ENCODE measurements at places on chromosomes 1 and 21.

- DNase-seq = no peak
Measured at GRCh38 chr1:197927908-197928665, 10.9 kb downstream of the LHX9 start.

- no peak for DNase-seq
Measured at GRCh38 chr1:247825362-247825761, 1.4 kb upstream of the OR14A16 start.

GRCh38 chr1:162384116-162384515 is 2.6 kb downstream of the C1orf226 start:
- DNase-seq = no peak

DNA sequence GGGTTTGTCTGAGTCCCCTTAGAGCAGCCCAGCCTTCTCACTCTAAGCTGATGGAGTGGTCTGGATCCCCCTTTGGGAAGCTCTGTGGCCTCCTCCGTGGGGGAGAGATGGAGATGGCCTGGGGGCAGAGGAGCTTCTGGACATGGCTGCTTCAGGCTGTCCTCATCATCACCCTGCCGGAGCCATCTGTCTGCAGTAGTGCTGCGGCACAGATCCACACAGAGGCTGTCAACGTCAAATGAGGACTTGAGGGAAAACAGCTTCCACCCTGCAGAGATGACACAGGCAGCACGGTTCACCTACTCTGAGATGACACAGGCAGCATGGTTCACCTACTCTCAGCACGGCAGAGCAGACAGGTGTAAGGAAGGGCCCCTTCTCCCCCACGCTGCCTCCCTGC is 134.3 kb downstream of the IGSF21 start:
- DNase-seq = no peak

GRCh38 chr1:234515411-234515810 is 36.4 kb upstream of the TARBP1 start:
- DNase-seq = no peak

- no peak for DNase-seq
Measured at GRCh38 chr1:59393211-59394180, 96.6 kb downstream of the FGGY start.

- DNase-seq = no peak
Measured at GRCh38 chr1:168312718-168313604, 32.3 kb downstream of the TBX19 start.

GRCh38 chr1:25690396-25690956 is 73.9 kb downstream of the MAN1C1 start:
- DNase-seq = no peak

DNA sequence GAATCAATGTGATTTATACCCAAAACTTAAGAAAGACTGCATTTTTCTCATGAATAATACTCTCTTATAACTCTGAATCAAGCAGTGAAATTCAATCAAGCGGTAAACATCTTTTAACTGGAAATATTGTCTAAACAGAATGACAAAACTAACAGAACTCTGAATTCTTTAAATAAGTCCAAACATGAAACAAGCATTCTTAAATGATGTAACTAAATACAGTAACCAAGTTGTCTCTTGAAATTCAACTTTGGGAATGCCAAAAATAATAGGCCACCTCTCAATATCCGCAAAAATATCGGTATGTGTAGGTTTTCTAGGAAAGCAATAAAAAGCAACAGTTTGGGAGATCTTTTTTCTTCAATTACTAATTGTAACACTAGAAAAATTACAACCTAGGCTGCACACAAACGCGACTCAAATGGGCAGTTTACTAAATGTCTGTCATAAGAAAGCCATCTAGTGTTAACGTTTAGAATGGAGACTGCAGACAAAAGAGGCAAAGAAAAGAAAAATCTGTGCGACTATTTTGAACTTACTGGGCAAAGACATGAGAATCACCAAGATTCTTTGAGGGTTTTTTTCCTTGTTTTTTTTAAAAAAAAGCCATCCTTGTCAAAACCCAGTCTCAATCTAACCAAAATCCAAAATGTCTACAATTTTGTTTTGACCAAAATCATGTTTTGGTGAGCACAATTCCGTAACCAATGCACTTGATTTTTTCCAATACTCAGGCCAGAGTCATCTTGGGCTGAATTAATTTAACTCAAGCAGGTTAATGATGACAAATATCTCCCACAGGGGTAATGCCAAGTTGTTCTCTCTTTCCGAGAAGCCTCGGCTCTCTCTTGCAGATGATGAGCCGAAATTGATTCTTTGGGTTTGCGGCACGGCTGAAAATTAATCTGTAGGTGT is 1.3 kb downstream of the SIPA1L2 start:
- DNase-seq = no peak

GRCh38 chr1:246617768-246618167 is 51.5 kb downstream of the CNST start:
- no peak for DNase-seq

GRCh38 chr1:169509354-169509753 is 23.6 kb upstream of the SLC19A2 start:
- DNase-seq = no peak

- no peak for DNase-seq
Measured at GRCh38 chr1:104945406-104945805, 1195.7 kb downstream of the AMY1C start.

- no peak for DNase-seq
Measured at GRCh38 chr1:169586067-169586394, 250 bp downstream of the F5 start.

GRCh38 chr1:192974701-192975100 is 84.5 kb downstream of the UCHL5 start:
- DNase-seq = no peak

DNA sequence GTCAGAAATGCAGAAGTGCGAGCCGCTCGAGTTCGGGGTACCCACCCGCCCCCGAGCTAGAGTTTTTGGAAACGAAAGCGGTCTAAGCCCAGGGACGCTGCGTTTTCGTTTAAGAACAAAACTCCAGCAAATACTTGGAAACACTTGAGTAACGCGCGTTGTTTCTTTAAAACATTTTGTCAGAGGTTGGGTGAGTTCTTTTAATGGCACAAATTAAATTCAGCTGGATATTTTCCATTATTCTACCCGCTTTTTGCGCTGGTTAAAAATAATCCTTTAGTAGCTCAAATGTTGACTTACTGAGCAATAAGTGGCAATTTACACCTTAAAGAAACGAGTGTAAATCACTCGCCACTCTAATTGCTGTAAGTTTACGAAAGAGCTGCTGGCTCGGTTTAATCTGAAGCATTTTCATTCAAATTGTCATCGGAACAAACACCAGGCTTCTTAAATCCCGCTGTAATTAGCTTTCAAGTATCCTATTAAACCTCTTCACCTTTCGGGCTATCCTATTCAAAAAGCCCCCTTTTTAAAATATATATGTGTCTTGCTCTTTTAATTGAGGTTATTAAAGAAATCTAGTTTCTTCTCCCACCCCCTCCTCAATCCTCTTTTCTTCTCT is 1.5 kb downstream of the LHX8 start:
- no peak for DNase-seq

DNA sequence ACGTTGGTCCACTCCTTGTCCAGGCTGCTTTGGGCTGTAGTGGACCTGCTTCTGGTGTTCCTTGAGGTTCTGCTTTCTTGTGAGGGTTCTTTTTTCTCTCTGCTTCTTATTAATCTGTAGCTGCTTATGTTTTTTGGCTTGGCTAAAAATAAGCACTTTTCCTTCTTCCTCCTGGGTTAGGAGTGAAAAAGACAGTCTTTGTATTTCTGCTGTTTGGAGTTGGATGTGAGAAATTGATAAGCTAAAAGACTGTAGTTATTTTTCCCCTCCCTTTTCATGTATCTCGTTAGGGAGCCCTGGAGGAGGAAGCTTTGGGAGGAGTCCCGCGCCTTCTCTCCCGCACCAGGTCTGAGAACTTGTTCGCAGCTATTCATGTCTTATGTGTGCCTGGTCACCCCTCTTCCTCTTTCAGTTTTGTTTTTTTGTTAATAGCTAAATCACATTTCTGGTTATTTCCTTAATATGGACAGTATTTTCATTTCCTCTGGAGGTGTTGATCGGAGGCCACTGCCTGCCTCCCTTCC is 79.0 kb downstream of the GALNT2 start:
- DNase-seq = no peak

DNA sequence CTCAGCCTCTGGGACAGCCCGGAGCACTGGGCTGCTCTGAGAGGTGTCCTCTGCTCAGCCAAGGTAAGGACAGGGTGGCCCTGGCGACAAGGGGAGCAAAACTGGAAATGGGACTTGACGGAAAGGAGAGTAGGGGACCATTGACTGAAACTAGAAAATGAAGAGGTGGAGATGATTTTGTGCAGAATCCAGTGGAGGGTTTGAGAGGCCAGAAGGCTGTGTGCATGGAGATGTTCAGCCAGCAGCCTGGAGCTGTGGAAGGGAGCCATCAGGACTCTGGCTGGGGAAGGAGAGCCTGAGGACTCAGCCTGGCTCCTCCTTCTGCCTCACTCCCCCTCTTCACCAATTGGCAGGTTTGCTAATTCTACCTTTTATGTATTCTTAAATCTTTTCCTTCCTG is 114.2 kb downstream of the EDEM3 start:
- DNase-seq = no peak

GRCh38 chr1:204944662-204945061 is 74.0 kb downstream of the NFASC start:
- no peak for DNase-seq

DNA sequence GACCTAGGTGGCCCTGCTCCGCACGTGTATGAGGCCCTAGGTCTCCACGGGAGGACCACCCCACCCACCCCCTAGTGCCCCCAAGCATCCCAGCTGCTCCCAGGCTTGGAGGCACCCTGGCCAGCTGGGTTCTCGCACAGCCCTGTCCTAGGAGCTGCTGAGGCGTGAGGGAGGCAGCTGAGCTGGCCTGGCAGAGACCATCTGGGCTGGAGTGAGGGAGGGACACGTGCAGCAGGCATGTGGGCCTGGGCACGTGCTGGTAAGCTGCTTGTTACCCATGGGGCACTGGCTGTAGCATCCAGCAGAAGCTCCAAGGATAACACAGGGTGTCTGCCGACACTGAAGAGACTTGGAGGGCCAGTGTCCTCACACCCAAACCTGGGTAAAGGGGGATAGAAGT is 10.1 kb downstream of the SLC6A9 start:
- DNase-seq = no peak

DNA sequence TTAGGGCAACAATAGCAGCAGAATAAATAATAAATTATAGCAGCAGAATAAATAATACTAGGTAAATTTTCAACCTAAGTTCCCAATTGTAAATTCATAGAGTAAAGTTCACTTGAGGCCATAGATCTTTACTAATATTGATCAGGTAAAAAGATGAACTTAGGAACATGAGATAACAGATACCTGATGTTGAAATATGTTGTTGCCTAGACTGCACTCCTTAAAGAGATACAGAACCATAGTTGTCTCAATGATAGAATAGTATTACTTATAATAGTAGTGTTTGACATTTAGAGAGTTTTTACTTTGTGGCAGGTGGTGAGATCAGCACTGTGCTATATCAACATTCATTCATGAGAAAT is 378 bp upstream of the F13B start:
- no peak for DNase-seq

DNA sequence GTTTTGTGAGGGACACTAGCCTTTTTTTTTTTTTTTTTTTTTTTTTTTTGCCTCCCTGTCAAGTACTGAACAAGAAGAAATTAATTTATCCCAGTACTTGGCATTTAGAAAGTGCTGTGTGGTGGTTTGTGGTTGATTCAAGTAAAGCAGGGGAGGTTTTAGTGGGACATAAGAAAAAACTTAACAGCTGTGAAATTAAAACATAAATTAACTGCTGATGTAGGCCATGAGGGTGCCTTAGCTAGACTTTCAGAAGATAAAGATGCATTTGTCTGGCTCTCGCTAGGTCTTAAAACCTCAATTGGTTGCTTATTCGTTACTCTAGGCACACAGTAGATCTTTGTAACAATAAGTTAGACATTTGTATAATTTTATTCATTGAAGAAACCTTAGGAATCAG is 52.3 kb downstream of the SPATA46 start:
- no peak for DNase-seq

DNA sequence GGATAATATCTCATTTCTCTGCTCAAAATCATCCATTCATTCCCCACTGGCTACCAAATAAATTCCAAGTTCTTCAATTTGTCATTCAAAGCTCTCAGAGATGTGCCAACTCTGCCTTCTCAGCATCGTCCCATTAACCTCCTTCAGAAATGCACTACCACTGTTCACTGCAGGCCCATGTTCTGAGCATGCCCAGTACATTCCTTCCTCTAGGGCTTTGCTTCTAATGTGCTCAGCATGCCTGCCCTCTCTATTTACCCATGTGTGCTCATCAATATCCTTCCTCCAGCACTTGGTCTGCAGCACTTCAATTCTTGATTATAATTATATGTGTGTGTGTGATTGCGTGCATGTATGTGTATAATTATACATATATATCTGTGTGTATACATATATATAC is 36.1 kb upstream of the RGS8 start:
- DNase-seq = no peak

- DNase-seq = no peak
Measured at GRCh38 chr1:65170511-65171142, 22.6 kb downstream of the AK4 start.

- DNase-seq = no peak
Measured at GRCh38 chr1:19260211-19261138, 8.9 kb downstream of the MRTO4 start.

- no peak for DNase-seq
Measured at GRCh38 chr1:90708236-90708786, 8.8 kb downstream of the BARHL2 start.

DNA sequence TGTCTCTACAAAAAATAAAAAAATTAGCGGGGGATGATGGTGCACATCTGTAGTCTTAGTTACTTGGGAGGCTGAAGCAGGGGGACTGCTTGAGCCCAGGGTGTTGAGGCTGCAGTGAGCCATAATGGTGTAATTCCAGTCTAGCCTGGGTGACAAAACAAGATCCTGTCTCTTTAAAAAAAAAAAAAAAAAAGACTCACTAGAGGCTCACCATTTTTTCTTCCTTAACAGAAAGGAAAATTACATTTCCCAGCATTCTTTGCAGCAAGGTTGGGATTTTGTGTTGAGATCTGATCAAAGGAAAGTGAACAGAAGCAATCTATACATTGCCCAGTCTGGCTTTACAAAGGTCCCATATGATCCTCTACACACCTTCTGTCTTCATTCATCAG is 21.5 kb downstream of the GFI1 start:
- DNase-seq = no peak

- no peak for DNase-seq
Measured at GRCh38 chr21:42707207-42707830, 53.9 kb downstream of the PDE9A start.

DNA sequence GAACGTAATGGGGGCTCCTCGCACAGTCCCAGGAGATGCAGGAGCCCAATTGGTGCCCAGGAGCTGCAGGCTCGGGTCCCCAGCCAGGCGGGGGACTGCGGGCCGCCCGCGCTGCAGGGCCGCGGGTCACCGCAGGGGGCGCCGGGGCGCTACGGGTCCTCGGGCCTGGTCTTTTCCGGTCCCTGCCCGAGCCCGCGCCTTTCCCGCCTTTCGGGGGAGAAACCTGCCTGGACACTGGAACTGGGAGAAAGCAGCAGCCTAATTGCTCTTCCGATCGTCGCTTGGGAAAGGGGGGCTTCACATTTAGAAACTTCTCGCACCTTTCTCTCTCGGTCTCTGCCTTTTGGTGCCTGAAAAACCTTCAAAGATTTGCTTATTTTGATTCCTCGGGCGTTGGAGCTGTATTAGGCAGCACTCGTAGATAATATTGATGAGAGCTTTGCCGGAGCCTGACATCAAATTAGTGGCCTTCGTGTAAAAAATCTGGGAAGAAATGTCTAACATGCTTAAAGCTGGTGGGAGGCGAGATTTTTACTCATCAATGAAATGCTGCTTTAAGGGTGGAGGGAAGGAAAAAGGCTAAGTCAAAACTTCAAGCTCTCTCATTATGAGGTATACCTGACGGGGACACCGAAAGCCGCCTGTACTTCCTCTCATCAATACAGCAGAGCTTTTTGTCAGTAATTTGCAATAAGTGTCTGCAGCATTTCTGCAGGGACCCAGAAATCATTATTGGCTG is 12.6 kb upstream of the BARHL2 start:
- DNase-seq = no peak

- no peak for DNase-seq
Measured at GRCh38 chr1:95384567-95384966, 150.6 kb downstream of the RWDD3 start.
